ENCODE measurements at places on chromosomes 4 and X.

- DNase-seq = no peak
Observed at GRCh38 chr4:24775750-24776149, 19.6 kb upstream of the SOD3 start.

GRCh38 chrX:11953615-11954014 is 184.7 kb upstream of the FRMPD4 start:
- no peak for DNase-seq

GRCh38 chr4:27267339-27267969 is 406.8 kb downstream of the STIM2 start:
- DNase-seq = no peak

- DNase-seq = no peak
Observed at GRCh38 chr4:1991596-1992434, 17.0 kb downstream of the NELFA start.

DNA sequence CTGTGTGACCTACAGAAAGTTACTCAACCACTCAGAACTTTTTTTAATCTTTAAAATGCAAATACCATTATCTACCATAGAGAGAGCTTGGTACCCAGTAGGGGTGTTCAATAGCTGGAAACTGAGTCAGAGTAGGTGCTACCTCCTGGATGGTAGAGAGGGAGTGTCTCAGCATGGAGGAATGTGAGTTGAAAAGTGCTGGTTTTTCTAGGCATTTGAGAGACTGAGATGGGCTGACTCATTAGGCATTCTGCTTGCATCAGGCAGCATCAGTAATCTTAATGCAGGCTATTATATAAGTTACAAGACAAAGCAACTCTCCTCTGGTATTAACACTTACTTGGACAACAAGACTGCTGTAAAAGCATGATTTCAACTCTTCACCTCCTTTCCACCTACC is 70.9 kb upstream of the ARHGEF9 start:
- DNase-seq = no peak

DNA sequence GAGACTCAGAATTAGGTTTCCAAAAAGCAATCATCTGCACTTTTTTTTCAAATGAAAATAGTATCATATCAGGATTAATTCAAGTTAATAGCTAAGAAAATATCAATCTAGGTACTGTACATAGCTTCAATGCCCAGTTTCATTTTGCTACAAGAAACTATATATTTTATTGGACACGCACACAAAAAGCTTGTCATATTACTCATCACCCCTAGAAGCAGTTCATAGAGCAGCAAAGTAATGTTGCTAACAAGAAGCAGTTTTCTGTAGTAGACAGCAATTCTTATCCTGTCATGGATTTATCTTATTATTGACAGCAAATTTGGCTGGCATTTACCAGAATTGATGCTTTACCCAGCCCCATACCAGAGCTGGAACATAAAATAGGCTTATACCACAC is 52.3 kb upstream of the LSM6 start:
- no peak for DNase-seq

DNA sequence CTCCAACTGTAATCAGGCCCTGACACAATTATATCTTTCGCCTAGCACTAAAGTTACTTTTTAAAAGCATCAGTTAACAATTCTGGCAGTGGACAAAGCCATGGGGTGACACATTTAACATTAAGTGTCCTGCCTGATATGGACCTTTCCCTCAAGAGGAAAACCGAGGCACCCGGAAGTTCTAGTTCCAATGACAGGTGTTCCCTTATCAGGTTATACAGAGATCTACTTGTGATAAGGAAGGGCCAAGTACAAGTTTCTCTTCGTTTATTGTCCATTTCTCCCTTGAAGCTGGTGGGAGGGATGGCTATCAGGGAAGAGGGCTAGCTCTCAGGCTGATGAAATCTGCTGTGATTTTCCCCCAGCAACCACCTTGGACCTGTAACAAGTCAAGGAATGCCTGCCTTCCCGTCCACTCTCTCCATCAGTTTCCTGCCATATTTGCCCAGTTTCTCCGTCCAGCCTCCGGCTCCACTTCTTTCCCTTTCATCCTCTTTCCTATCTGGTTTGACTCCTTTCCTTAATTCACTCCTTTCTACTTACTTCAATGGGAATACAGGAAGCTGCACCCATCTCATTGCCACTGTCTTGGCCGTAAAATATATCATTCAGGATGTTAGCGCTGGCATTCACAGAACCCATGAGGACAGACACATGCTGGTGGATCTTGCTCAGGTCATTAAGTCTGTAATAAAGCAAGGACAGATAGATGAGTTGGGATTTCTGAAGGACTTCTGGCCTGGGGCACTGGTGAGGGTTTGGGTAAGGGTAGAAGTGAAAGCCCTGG is 95.0 kb downstream of the DGKK start:
- no peak for DNase-seq

GRCh38 chr4:17576932-17577664 is at the start of gene LAP3:
Gene LAP3, plus strand, starts transcription at chr4:17577198. Its CDS starts 268 bp downstream, at chr4:17577466.
- peak; percentile 100 for DNase-seq

DNA sequence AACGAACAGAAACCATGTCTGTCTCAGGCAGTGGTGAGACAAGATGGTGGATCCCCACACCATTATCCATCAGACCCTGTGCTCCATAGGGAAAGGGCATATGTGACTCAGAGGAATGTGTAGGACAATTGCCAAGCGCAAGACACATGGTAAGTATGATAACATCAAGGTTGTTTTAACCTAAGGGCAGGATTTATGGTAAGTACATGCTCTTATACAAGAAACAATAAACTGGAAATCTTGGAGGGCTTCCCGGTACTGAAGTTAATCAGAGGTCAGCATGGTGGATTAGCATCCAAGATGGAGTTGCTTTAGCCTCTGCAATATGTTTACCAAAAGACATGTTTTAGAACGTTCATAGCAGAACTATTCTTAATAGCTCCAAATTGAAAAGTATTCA is 355.0 kb downstream of the PPP1R2C start:
- no peak for DNase-seq

DNA sequence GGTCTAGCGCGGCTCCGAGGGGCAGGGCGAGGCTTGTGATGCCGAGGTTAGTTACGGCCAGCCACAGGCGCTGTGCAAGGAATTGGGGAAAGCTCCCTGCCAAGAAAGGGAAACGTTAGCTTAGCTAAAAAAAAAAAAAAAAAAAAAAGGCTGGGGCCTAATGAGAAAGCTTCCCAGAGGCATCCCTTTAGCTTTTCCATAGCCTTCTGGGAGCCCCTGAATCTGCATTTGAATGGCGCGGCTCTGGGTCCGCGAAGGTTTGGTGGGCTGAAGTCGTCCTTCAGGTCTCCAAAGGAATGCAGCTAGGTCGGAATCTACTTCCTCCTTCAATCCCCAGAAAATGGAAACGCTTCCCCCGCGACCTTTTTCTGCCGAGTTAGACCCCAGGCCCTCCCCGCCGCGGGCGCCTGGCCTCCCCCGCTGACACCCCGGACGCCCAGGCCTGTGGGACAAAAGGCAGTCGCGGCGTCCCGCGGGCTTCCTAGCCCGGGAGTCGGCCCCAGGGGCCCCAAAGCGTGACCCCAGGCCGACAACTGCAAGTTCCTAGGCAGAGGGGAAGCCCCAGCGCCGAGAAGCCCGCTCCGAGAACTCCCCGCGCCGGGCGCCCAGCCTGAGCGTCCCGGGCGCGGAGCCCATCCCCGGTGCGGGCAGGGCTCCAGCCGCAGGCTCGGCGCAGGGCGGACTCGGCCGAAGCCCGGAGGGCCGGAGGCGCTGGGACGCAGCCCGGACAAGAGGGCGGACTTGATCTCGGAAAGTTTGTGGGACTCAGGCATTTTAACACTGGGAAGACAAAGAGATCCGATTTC is 605 bp upstream of the FAT1 start:
- DNase-seq = no peak

- DNase-seq = no peak
Observed at GRCh38 chr4:79991601-79992000, 81.4 kb downstream of the ANTXR2 start.

GRCh38 chr4:5954056-5954760 is 61.3 kb upstream of the CRMP1 start:
- DNase-seq = no peak

DNA sequence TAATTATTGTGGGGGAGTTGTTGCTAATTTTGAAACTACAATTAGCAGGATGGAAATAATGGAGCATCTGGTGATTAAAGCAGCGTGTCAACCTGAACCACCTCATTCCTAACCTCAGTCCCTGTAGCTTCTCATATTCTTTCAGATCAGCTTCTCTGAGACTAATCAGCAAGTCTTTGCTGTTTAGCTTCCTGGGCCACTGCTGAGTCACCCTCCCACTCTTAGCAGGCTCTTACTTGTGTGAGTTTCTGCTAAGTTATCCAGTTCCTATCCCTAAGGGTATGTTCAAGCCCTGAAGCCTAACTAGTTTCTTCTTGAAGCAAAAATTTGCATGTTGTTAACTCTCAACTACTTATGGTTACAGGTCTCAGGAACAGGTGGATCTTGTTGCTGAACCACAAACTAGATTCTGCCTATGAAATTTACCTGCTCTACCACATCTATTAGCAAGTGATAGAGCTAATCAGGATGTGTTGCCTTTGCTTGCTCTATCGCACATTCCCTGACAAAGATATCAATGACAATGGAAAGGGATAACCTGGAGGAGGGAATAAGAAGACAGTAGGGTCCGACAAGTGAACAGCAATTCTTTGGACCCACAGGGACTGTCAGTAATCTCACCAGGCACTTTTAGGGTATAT is 134.2 kb downstream of the EIF4E start:
- no peak for DNase-seq

DNA sequence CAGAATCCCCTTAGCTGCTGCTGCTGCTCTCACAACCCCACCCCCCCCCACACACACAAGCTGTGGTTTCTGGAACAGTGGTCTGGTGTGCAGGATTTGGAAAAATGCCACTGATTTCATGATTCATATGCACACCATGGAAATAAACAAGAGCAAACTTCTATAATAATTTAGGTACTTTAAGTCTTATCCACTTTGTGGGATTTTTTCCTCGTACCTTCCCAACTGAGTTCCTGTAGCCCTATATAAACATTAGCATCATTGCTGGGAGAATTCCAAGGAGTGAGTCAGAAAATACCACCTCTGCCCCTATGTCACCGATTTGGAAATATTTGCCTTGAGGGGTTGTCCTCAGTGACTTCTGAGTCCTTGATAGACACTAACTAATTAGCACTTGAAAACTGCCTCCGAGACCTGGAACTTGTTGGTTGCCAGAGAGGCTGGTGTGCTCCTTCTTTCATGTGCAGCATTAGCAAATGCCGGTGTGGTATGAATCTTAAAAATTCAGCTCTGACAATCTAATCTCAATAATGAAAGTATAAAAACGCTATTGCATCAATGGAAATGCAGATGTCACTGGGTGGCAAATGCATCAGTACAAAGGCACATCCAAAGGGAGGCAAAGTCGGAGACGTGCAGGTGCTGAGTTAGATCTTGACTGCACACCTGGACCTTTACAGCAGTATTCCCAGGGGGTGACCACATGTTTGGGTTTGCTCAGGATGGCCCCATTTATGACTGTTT is 61.8 kb downstream of the CPE start:
- DNase-seq = no peak
